ENCODE measurements at places on chromosomes 3 and 15. TPM values are rescaled to one million over a fixed set of nuclear protein-coding genes. Genes with fewer than 3 reads are reported as not detected.

NPRL2 gene
- total RNA-seq, result 22.3 TPM

TJP1 gene
- 116 TPM for total RNA-seq

NLGN1 gene
- 9.6 TPM for total RNA-seq

TMEM40 gene
- 0.14 TPM for total RNA-seq

GTPBP8 gene
- 47.1 TPM for total RNA-seq

BOC gene
- 3.0 TPM for total RNA-seq

KIF23 gene
- 103 TPM for total RNA-seq

DNA sequence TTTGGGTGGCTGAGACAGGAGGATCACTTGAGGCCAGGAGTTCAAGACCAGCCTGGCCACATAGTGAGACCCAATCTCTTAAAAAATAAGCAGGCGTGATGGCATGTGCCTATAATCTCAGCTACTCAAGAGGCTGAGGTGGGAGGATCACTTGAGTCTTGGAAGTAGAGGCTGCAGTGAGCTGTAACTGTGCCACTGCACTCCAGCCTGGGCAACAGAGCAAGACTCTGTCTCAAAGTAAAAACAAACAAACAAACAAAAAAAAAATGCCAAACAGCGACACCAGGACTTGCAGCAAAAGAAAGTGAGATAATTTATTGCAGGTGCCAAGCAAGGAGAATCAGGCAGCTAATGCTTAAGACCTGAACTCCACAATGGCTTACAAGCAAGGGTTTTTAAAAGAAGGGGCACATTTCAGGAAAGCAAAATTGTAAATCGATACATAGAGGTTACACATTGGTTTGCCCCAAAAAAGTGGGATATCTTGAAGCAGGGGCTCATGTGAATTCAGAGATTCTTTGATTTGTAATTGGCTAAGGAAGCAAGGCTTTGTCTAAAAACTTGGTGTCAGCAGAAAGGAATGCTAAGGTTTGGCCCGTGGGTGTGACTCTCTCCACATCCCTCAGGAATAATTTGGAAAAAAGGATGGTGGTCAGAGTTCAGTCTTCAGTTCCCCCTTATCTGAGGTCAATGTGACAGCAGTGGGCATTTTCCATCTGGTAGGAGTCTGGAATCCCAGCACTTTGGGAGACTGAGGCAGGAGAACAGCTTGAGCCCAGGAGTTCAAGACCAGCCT lies 5.2 kb upstream of the MPI start:
- DNase-seq, result no peak

- peak; percentile 98 for DNase-seq
Observed at GRCh38 chr3:58560771-58561311, 16.4 kb downstream of the FAM107A start.

GRCh38 chr15:89150762-89151664 lies 62.8 kb downstream of the ABHD2 start:
- DNase-seq, result no peak

- no peak for DNase-seq
Observed at GRCh38 chr15:100050877-100051786, 290.6 kb downstream of the ADAMTS17 start.

GRCh38 chr15:84398763-84399701 lies 163.5 kb downstream of the GOLGA6L4 start:
- peak; percentile 4 for DNase-seq

GRCh38 chr3:46748170-46748569 lies 30.5 kb upstream of the PRSS50 start:
- peak; percentile 33 for DNase-seq

DNA sequence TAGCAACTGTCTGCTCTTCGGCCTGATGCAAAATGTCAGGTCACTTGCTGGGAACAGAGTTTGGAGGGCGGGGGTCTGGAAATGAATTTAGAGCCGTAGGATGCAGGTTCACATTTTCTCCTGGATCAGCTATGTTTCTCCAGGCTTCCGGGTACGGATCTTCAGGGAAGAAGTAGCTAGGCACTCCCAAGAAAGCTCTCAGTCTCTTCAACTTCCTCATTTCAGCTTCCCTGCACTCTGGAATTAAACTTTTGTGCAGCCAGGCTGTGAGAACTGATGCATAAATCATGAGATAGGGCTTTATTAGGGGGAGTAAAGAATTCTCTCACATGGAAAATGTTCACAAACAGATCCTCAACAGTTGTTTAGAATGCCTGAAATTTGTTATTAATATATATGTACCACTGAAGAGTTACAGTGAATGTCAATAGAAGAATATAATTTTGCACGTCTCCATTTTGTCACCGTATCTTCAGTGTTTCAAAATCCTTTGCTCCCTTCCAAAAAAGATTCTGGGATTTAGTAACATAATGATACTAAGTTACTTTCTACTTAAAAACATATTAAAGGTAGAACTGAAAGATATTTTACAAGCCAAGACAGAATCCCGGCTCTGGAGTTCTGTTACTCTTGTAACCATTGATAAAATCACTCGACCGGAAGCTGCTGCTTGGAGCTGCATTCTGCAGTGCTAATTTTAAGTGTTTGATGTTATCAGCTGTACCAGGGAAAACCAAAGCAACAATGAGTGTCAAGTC lies 178.5 kb upstream of the P2RY1 start:
- peak; percentile 49 for DNase-seq

GRCh38 chr3:44886561-44886960 lies 12.2 kb downstream of the TGM4 start:
- DNase-seq, result no peak

GRCh38 chr3:5278666-5279065 lies 91.2 kb downstream of the EDEM1 start:
- no peak for DNase-seq

GRCh38 chr3:1394188-1394587 lies 301.4 kb downstream of the CNTN6 start:
- no peak for DNase-seq

DNA sequence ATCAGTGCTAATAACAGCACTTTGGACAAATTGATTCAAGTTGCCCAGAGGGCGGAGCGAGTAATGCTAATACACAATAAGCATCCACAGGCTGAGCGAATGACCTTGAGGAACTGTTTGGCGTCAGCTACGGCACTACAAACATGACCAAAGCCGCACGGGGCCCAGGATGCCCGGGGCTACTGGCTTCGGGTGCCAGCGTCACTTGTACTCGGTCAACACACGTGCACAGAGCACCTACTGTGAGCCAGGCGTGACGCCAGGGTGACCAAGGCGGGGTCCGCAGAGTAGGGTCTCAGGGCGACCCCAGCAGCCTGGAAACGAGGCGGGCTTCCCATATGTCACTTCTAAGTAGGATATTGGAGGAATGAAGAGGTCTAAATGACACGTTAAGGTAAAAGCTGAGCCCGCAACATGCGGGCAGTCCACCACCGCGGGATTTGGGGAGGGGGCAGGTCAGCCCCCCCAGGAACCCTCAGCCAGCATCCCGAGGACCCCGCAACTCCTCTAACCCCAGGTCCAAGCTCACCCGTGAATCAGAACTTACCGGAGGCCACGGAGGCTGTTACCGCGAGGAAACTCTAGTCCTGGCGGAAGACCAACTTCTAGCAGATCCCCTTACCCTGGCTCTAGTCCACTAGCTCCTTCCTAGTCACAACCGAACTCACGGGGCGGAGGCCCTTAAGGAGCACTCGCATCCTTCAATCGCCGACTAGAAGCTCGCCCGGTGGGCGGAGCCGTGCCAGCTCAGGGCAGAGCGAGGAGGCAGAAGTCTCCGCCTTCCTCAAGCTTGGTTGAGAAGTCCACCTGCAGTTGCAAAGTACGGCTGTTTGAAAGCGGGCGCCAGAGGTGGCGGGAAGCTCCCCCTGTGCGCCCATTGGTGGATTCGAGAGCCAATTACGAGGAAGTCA lies at the start of gene CEP152:
Gene CEP152 (minus strand): TSS at position 656 of the 911 bp plus-strand sequence. CDS start 5,420 bp downstream, outside the sequence.
- DNase-seq, result peak; percentile 100
